ENCODE measurements at places on chromosomes 6 and 20.
A peak's percentile ranks its signal among the peaks of the same experiment; 100 is the strongest.

- DNase-seq = no peak
Measured at GRCh38 chr20:34365765-34366213, 2.7 kb downstream of the ITCH start.

GRCh38 chr6:108260126-108260808, 573 bp downstream of the SNX3 start:
- DNase-seq = peak; percentile 27

- no peak for DNase-seq
Measured at GRCh38 chr6:170049641-170050561, 241.0 kb downstream of the DLL1 start.

GRCh38 chr6:111176038-111176759, 88.9 kb downstream of the SLC16A10 start:
- DNase-seq = no peak

DNA sequence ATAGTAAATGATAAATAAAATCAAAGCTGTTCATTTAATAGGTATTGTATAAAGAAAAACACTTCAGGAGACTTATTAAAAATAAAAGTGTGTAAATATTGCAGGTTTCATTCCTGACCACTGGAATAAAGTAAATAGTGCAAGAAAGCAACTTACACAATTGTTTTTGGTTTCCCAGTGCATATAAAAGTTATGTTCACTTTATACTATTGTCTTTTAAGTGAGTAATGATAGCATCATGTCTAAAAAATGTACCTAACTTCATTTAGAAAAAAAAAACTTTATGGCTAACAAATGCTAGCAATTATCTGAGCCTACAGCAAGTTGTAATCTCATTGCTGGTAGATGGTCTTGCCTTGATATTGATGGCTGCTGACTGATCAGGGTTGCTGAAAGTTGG, 726.6 kb upstream of the POU3F2 start:
- DNase-seq = no peak

Data from stimulated activated CD4-positive, alpha-beta T cell treated with anti-CD3 and anti-CD28 coated beads, Interleukin-2, amount 100 ng/mL, for 24 hours (primary cell).